Endothelial cell of coronary artery (primary cell): ENCODE measurements at places on chromosomes 11 and 22. TPM values are rescaled to one million over a fixed set of nuclear protein-coding genes. Genes with fewer than 3 reads are reported as not detected.

HEPN1 gene
- 0.09 TPM in 1 of 2 replicates, not detected in the other for total RNA-seq

GAS2L1 gene
- total RNA-seq = 14.7 and 23.1 TPM in 2 replicates

SPON1 gene
- not detected in 2 replicates for total RNA-seq

HRAS gene
- total RNA-seq = 77.6 and 97.3 TPM in 2 replicates

KRTAP5-2 gene
- total RNA-seq = not detected in 2 replicates

RASSF10 gene
- total RNA-seq = under 0.01 and 0.18 TPM in 2 replicates

SEC14L6 gene
- total RNA-seq = under 0.01 TPM in 1 of 2 replicates, not detected in the other

KCNC1 gene
- total RNA-seq = not detected in 2 replicates

TSSK2 gene
- not detected in 2 replicates for total RNA-seq

BIK gene
- total RNA-seq = 0.09 and 0.63 TPM in 2 replicates

ART5 gene
- not detected in 2 replicates for total RNA-seq

MPPED2 gene
- total RNA-seq = under 0.01 TPM in 1 of 2 replicates, not detected in the other

KRTAP5-9 gene
- not detected in 2 replicates for total RNA-seq

PSMD13 gene
- total RNA-seq = 223 and 325 TPM in 2 replicates

PHOX2A gene
- total RNA-seq = not detected in 2 replicates

INS gene
- not detected in 2 replicates for total RNA-seq

CEP126 gene
- 0.66 and 1.5 TPM in 2 replicates for total RNA-seq

CCDC89 gene
- 0.56 TPM in 1 of 2 replicates, not detected in the other for total RNA-seq

PRR33 gene
- not detected in 2 replicates for total RNA-seq

HBE1 gene
- 0.18 TPM in 1 of 2 replicates, not detected in the other for total RNA-seq

B3GAT3 gene
- total RNA-seq = 12.6 and 20.0 TPM in 2 replicates

IRAG1 gene
- 0.18 and 1.6 TPM in 2 replicates for total RNA-seq

SLC25A18 gene
- not detected in 2 replicates for total RNA-seq

ACR gene
- total RNA-seq = 0.19 and 0.27 TPM in 2 replicates

FRMD8 gene
- total RNA-seq = 57.5 and 58.2 TPM in 2 replicates

HBB gene
- total RNA-seq = not detected in 2 replicates

MRGPRX4 gene
- not detected in 2 replicates for total RNA-seq

ISX gene
- total RNA-seq = not detected in 2 replicates

PGR gene
- 0.19 TPM in 1 of 2 replicates, not detected in the other for total RNA-seq

PDE2A gene
- total RNA-seq = 10.2 and 23.6 TPM in 2 replicates

CARD16 gene
- 42.3 and 105 TPM in 2 replicates for total RNA-seq

DCHS1 gene
- total RNA-seq = 37.9 and 41.8 TPM in 2 replicates

PARVB gene
- total RNA-seq = 88.2 and 109 TPM in 2 replicates

P2RX6 gene
- under 0.01 and 0.09 TPM in 2 replicates for total RNA-seq

BCO2 gene
- 0.72 and 1.5 TPM in 2 replicates for total RNA-seq

CHST1 gene
- total RNA-seq = 19.0 and 43.4 TPM in 2 replicates

RAB36 gene
- total RNA-seq = 1.0 and 1.3 TPM in 2 replicates

SLC17A6 gene
- not detected in 2 replicates for total RNA-seq

ENTHD1 gene
- not detected in 2 replicates for total RNA-seq

SHANK2 gene
- total RNA-seq = 1.3 TPM in 1 of 2 replicates, not detected in the other

VWCE gene
- 1.9 and 4.1 TPM in 2 replicates for total RNA-seq

GGT5 gene
- 6.7 and 11.0 TPM in 2 replicates for total RNA-seq

RTN3 gene
- total RNA-seq = 31.1 and 44.2 TPM in 2 replicates

UBQLNL gene
- total RNA-seq = under 0.01 TPM in 1 of 2 replicates, not detected in the other

SORL1 gene
- 0.09 and 0.45 TPM in 2 replicates for total RNA-seq

SLC7A4 gene
- total RNA-seq = not detected in 2 replicates

NFAM1 gene
- total RNA-seq = not detected in 2 replicates

ANO1 gene
- 0.09 and 0.47 TPM in 2 replicates for total RNA-seq

ANO5 gene
- total RNA-seq = 0.81 and 1.2 TPM in 2 replicates

LUZP2 gene
- 0.56 TPM in 1 of 2 replicates, not detected in the other for total RNA-seq

TRPM5 gene
- not detected in 2 replicates for total RNA-seq

TTC36 gene
- total RNA-seq = 0.45 and 1.2 TPM in 2 replicates
